Femur (tissue), 1 donor: ENCODE measurements at places on chromosomes 1 and 21.

GRCh38 chr1:11925938-11926292 lies 312 bp downstream of the KIAA2013 start:
- DNase-seq, result no peak

DNA sequence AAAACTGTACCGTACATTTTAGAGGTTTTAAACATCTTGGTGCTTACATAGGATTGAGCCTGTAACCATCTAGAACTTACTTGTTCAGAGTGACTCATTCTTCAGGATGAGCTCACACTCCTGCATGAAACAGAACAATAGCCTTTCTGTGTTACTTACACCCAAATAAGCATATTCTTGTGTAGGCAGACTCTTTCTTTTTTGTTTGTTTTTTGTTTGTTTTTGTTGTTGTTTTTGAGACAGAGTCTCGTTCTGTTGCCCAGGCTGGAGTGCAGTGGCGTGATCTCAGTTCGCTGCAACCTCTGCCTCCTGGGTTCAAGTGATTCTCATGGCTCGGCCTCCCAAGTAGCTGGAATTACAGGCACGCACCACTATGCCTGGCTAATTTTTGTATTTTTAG lies 3.8 kb upstream of the CA6 start:
- DNase-seq, result no peak

DNA sequence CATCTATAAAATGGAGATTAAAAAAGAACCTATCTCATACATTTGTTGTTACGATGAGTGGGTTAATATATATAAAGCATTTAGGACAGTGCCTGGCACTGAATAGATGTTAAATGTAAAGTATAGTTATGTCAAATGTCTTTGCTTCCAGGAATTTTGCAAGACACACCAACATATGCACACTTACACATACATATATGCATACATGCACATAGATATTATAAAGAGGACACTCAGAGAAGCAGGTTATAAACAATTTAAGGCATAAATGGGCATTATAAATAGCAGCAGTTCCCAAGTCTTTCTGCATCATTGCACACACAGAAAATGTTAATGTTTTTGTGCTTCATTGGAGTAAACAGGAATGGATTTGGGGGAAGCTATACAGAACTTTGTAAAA lies 13.3 kb downstream of the CYP4X1 start:
- DNase-seq, result no peak

DNA sequence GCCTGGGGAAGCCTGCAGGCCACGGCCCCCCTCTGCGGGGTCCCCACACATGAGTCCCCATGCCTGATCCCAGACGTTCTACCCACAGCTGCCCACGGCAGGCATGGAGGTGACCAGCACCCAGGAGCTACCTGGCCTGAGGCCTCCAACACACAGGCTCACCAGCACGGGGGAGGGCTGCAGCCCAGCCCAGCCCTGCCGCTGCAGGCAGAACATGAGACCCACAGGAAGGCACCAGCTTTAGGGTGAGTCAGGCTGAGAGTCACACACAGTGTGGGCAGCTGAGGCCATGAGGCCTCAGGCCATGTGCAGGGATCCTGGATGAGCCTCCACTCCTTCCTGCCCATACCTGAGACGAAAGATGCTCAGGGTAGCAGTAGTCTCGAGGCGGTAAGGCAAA lies 121.1 kb downstream of the PSMG1 start:
- DNase-seq, result no peak

GRCh38 chr1:195768936-195769335 lies 839.3 kb downstream of the KCNT2 start:
- no peak for DNase-seq

GRCh38 chr21:42518215-42518614 lies 4.6 kb downstream of the SLC37A1 start:
- DNase-seq, result no peak

DNA sequence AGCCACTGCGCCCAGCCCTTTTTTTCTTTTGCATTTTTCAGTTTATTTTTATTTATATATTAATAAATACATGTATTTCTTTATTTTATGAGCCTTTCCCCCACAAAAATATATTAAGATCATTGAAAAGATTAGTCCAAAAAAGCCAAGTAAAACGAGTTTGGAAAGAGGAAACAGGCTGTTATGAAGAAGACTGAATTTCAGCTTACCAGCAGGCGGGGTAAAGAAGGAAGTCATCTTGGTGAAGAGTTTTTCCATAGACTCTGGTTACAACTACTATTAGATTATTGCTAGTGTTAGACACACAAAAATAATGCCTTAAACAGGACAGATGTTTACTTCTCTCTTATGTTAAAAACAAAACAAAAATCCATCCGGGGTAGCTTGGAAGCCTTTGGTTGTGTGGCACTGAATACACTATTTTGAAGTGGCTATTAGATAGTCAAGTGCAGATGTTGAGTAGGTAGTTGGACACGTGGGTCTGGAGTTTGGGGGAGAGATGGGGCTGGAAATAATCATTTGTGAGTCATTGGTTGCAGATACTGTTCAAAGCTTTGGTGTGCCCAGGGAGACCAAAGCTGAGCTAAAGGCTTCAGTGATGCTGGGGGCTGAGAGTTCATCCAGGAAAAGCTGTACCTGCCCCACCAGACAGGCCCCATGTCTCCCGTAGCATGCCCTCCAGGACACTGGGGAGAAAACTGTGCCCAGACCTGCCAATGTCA lies 8.7 kb upstream of the LRRC71 start:
- no peak for DNase-seq

DNA sequence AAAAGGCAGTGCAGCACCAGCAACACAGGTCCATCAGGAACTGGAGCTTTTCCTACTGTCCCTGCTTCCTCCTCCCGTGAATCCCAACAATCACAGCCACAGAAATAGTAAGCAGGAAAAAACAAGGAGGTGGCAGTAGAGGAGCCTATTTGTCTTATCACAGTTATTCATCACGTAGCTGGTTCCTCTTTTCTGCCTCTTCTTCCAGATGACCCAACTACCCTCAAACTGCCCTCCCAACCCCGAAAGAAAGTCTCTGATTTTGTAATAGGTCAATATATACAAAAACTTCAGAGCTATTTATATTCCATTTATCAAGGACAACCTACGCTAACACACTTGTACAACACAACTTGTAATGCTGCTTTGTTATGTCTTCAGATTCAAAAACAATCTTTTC lies 21.4 kb downstream of the GNB1 start:
- no peak for DNase-seq

DNA sequence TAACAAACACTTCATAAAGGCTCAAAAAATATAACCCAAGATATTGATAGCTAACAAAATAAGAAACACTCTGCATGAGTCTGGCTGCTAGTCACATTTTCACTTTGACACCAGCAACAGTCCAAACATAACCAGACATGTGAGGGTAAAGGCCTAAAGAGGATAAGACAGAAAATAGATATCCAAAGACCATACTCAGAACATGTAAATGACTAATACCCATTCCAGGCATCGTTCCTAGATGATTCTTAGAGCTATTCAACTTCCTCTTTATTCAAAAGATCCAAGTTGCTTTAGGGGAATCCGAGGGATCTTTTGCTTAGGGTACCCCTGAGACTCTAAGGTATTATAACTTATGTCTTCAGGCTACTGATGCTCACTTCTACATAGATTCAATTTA lies 5.1 kb downstream of the COL24A1 start:
- no peak for DNase-seq

GRCh38 chr1:89582571-89582970 lies 50.3 kb upstream of the LRRC8C start:
- no peak for DNase-seq

DNA sequence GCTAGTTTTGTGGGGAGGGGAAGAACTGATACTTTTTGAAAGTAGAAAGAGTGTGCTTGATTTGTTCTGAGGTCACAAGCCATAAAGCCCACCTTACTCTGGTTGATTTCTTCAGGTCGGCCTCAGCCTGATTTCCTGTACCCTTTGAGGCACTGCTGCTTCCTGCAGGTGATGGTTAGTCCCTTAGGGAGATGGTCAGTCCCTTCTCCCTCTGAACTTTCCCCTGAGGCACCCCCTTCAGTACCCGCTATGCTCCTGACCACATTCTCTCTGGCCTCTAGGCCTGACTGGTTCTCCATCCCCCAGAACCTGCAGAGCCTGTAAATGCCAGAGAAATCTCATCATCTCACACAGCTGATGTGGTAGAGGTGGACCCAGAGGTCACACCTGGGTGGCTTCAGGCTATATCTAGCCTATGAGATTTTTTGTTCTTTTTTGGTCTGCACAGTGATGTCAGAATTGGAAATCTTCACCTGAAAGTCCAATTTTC lies 15.0 kb upstream of the ID3 start:
- no peak for DNase-seq

DNA sequence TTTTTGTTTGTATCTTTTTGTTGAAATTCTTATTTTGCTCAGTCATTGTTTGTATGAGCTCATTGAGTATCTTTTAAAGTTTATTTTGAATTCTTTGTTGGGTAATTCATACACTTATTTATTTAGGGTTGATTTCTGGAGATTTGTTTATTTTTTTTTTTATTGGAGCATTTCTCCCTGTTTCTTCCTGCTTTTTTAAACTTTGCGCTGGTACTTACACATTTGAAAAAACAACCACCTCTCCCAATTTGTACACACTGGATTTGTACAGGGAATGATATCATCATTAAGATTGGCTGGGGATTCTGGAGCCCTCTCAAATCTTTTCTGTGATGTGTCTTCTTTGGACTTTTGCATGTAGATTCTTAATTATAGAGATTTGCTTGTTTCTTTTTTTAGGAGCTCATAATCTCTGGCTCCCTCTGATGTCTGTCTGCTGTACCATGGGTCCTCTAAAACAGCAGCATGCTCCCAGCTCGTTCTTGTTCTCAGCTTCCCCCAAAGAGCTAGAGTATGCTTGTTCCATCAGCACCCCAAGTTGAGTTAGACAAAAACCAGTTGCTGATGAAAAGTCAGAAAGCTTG lies 310.7 kb downstream of the DUSP10 start:
- no peak for DNase-seq

DNA sequence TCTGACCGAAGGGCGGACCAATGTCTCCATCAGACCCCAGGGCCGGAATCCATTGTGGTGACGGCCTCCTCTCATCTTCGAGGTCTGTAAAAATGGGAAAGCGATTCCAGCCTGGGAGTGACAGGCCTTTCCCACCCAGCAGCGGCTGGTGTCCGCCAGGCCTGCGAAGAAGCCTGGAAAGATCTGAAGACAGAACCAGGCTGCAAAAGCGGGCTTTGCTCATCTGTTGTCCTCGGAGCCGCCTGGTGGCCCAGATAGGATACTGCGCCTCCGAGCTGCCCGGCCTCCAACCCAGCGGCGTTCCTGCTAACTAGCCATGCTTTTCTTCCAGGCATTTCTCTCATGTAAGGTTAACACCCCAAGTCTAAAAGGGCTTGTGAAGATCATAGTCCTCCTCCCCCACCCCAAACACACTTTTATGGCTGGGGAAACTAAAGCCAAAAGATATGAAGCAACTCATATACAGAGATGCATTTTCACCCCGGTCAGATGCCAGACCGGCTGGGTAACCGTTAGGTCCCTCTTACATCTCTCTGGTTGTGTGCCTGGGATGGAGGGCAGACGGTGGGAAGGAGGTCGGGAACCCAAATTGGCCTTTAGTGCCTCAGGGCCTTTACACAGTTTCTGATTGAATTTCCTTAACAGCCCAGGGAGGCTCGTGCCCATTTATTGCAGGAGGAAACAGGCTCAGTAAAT lies 1.9 kb upstream of the DHRS3 start:
- peak; percentile 93 for DNase-seq

DNA sequence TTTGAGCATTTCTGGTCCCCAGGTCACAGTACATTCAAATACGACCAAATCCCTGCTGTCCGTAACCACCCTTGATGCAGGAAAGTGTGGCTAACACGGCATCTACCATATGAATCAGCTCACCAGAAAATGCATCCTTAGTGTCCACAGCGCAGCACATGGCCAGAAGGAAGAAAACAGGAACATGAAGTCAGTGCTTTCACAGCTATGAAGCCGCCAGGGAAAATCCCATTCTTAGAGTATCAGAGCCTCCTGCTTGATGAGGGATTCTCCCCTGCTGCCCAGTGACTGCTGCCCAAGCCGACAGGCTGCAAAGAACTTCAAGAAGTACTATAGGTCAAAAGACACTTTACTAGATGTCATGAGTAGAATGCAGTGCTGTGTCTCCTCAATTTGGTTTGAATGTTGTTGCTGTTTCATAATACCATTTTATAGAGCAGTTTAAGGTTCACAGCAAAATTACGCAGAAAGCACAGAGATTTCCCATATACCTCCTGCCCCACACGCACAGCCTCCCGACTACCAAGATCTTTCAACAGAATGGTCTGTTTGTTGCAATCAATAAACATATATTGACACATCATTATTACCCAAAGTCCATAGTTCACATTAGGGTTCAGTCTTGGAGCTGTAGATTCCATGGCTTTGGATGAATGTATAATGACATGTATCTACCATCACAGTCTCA lies 14.5 kb downstream of the TIAM1 start:
- DNase-seq, result no peak

- DNase-seq, result no peak
These were observed 389.7 kb downstream of the NTNG1 start for GRCh38 chr1:107530543-107530942.

DNA sequence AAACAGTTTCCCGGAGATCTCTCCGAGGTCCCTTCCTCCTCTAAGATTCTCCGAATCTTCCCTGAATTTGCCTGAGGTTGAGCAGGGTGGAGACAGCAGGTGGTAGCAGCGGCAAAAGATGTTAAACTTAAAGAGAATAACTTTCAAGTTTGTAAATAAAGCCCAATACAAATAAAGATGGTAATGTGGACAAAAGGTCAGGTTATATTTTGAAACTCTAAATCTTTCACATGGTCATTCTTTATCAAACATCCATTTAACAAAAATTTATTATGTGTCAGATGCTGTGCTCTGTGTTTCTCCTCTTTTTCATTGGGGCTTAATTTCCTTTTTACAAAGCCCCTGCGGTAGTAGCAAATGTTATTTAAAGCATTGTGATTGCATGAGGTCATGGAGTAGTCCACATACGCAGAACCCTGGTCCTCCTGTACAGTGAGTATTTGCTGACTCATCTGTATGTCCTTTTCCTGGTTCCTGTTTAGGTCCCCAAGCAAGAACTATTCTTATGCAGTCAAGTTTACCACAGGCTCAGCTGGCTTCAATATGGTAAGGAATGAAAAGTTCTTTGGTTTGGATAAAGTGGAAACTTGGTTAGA lies 119.2 kb downstream of the ITSN1 start:
- peak; percentile 29 for DNase-seq

DNA sequence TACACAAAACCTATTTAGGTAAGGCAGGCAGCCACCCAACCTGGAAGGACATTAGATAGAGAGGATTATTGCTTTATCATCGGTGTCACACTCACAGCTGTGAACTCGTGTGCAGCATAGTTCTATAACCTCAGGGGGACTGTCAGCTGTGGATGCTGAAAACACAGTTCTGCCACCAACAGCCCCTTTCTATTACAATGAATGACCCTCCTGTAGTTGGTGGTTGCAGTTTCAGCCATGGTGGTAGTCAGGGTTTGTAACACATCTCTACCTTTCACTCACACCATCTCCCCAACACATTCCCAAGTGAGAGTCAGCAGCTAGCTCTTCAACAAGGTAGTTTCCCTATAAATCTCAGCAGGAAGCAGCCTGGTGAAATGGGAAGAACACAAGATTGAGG lies 136.8 kb downstream of the ZC3H11B start:
- DNase-seq, result no peak

GRCh38 chr1:34795916-34796315 lies 3.1 kb downstream of the GJA4 start:
- DNase-seq, result no peak

- peak; percentile 42 for DNase-seq
These were observed 77.0 kb downstream of the FAM78B start for GRCh38 chr1:166089804-166090203.
